Gastroesophageal sphincter (tissue), 4 donors: ENCODE measurements at places on chromosomes 2 and 18. TPM values are rescaled to one million over a fixed set of nuclear protein-coding genes. Genes with fewer than 3 reads are reported as not detected.

DNA sequence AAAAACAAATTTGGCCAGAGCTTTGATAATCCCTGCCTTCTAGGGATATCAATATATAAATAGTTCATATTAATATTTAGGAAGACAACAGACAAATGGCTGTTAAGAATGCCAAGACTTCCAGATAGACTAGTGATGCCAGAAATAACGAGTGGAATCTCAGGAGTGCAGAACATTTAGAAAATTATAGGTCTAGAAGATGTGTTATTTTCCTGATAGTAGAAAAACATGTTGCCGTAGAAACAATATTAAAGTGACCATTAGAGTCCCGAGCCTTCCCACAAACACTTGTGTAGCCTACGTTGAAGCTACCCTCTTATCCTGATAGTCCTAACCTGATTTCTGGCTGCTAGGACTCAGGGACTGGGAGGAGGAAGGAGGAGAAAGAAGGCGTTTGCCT, 54.3 kb upstream of the ITGA6 start:
- no peak for ATAC-seq

- no peak for ATAC-seq
These were observed 497.8 kb upstream of the MYT1L start for GRCh38 chr2:2828774-2829368.

Gene ZNF892
- 8.2 TPM for total RNA-seq

DNA sequence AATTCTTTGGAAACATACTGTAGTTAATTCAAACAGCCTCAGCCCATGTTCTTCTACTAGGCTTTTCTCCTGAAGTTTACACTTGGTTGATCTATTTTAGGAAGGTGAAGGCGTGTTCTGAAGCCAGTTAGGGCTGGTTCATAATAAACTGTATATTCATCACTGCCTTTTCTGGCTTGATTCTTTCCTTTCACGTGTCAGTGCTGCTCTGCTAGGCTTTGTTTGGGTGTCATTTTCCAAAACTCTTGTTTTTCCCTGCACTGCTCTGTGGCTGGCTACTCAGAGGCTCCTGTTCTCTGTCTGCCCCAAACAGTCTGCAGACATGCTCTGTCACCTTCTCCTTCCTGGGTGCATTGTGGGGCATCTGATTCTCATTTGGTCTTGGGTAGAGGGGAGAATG, 136.1 kb downstream of the PARD3B start:
- peak; percentile 76 for ATAC-seq

GRCh38 chr2:223264541-223265193, 212.7 kb downstream of the KCNE4 start:
- no peak for ATAC-seq

DNA sequence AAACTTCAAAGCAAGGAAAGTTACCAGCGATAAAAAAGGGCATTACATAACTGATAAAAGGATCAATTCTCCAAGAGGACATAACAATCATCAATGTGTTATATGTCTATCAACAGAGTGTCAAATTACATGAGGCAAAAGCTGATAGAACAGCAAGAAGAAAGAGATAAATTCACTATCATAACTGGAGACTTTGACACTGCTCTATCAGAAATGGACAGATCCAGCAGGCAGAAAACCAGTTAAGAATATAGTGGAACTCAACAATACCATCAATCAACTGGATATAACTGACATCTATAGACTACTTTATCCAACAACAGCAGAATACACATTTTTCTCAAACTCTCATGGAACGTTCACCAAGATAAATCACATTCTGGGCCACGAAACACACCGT, 65.0 kb downstream of the ROCK2 start:
- ATAC-seq: no peak
